ENCODE measurements at places on chromosomes 2 and 18. TPM values are rescaled to one million over a fixed set of nuclear protein-coding genes. Genes with fewer than 3 reads are reported as not detected.

DNA sequence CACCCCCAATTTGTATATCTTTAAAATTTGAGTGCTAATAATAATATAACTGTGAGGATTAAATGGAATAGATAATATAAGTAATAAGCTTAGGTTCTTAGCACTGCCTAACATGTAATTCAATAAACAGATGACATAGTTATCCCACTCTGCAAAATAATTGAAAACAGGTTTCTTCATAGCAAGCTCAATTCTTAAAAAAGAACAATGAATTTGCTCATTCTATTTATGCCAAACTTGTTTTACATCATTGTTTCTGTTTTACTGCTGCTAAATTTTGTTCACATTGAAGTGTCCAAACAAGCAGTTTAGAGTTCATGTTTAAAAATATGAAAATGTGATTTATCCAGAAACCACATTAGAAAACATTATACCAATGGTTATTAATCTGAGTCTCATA is 217.0 kb downstream of the MBD5 start:
- DNase-seq: no peak

DNA sequence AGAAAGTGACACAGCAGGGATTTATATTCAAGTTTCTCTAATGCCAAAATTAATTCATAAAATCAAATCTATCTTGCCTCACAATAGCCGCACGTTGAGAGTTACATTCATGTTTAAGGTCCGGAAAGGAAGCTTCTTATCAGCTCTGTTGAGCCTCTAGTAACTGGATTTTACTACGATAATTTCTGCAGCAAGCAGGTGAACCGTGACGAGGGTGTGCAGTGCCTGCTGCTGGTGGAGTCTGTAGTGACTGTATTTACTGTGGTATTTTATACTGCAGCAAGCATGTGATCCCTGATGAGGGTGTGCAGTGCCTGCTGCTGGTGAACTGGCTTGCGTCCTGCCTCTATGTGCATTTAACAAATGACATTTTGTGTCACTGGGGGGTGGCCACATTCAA is 120.0 kb downstream of the SNTG2 start:
- DNase-seq: no peak

- no peak for DNase-seq
These were observed 279.5 kb upstream of the RAB6C start for GRCh38 chr2:129699781-129700573.

DNA sequence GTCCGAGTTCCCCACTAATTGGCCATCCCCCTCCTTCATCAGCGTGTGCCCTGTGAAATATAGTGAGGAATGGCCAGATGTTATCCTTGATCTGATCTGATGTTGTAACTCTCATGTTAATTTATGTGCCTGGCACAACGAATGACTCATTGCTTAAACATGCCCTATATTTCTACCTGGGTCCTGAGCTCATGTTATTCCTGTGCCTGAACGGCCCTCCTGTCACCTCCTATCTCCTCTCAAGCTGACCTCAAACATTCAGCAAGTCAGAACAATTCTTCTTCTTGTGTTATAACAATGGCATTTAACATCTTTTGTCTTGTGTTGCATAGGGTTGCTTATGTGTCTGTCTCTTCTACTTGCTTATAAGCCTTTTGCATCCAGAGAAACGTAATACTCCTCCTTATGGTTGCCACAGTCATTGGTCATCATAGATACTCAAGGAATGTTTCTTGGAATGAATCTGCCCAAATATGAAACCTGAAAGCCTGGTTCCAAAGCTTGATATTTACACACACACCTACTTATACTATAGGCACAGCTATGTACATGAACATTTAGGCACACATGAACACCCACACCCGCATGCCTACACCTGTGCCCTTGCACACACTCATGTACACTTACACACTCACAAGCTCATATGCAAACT is 80.2 kb upstream of the PHLPP1 start:
- no peak for DNase-seq

Gene CHRNG
- 2.0 TPM for polyA plus RNA-seq

DNA sequence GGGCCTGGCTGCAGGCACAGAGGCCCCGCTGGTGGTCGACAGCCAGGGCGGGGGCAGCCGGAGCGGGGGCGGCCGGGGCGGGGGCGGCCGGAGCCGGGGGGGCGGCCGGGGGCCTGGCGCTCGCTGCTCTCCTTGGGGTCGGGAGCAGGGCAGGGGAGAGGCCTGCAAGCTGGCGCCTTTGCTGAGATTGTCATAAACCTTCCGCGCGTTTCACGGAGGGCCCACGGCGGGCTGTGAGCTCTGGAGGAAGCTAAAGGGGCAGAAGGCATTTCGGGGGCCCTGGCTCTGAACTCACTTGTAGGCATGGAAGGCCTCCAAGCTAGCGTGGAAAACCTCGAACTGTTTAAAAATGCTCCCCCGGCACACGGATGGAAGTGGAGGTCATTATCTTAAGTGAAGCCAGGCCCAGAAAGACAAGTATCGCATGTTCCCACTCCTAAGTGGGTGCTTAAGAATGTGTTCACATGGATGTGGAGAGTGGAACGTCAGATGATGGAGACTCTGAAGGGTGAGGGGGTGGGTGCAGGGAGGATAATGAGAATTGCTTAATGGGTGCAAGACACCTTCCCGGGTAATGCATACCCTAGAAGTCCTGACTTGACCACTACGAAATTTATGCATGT is 629 bp downstream of the PRELID3A start:
- DNase-seq: peak; percentile 58

DNA sequence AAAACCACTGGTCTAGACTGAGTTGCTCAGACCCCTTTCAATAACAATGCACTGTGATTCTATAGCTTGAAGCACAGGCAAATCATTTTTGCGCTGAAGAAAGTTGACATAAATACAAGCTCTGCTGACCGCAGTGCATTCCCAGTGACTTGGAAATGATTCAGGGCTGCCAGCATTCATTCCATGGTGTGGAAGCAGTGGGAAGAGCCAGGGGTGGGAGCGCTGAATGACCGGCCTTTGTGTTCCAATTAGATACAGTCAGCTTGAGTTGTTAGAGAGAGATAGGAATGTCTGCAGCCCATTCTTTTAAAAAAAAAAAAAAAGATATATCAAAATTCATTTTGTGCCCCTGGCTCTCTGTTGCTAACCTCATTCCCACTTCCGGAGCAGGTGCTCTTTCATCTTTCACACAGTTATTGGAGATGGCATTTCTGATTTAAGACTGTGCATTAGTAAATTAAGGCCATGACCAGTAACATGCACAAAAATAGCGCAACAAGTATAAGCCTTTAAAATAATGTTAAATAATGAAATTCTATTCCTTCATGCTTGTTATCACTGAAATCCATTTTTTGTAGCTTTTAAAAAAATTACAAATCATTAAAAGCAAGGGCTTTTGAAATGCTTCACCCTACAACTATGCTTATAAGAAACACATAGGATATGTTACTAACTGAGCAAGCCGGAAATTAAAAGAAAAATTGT is 59.4 kb upstream of the CTLA4 start:
- no peak for DNase-seq

DNA sequence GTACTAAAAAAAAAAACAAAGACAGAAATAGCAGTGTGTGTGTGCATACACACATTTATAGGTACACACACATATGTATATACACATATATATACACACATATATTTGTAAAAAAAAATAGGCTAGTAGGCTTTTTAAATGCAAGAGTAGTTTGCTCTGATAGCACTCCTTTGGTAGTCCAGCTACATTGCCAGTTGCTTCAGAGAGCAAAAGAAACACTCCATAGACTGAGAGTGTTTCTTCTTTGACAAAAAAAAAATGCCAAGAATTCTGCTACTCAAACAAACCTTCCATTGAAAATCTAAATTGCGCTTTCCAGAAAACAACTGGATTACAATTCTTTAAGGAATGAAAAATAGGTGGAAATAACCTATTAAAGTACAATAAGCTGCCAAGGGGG is 365.9 kb upstream of the GALNT5 start:
- DNase-seq: no peak

- no peak for DNase-seq
These were observed 13.0 kb downstream of the SIX3 start for GRCh38 chr2:44954447-44954888.

DNA sequence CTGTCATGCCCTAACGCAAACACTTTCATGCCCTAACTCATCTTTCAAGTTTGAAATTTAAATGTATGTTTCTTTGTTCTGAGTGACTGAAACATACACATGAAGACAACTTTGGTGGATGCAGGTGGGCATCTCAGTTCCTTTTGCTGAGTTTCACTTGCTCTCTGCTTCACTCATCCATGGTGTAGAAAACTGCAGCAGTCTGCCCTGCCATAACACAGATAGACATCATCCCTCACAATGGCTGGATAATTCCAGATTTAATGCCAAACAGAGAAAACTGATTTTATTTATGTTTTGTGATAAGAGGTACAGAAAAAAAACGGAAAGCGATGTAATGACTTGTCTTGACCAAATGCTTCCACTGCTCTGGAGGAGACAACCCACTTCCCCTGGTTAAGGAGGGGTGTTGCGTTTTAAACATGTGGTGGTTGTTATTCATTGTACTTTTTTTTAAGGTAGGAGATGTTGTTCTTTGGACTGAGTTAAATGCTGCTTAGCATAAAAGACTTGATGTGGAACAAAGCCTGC is 70.4 kb downstream of the RHBDD1 start:
- no peak for DNase-seq

DNA sequence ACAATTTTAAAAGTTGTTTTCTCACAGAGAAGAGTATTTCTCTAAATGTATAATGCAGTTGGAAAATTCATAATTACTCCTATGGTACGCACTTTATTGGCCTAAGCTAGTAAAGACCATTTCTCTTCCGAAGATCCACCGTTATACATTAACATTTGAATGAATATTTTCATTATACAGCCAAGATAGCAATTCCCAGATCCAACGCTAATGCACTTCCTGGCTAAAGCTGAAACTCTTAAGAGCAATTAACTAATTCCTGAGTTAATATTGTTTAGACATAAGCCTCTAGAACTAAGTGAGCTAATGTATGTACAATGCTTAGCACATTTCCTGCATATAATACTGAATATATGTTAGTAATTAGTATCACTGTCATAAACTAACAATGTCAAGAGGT is 56.2 kb downstream of the PDK1 start:
- DNase-seq: no peak

Gene IGFBP5
- polyA plus RNA-seq: 303 TPM

Measured in left renal cortex interstitium (tissue), 4 donors.